Inflammatory macrophage (primary cell): ENCODE measurements at places on chromosomes 7 and 10.
A peak's percentile ranks its signal among the peaks of the same experiment; 100 is the strongest.

GRCh38 chr10:106661767-106662140 lies 502.8 kb downstream of the SORCS1 start:
- DNase-seq, result no peak

GRCh38 chr10:133299738-133300137 lies 8.9 kb downstream of the TUBGCP2 start:
- no peak for DNase-seq

- no peak for DNase-seq
These were observed 60.2 kb downstream of the ZNF467 start for GRCh38 chr7:149713061-149713730.

- no peak for DNase-seq
These were observed 857.2 kb upstream of the PHF14 start for GRCh38 chr7:10116511-10116910.

DNA sequence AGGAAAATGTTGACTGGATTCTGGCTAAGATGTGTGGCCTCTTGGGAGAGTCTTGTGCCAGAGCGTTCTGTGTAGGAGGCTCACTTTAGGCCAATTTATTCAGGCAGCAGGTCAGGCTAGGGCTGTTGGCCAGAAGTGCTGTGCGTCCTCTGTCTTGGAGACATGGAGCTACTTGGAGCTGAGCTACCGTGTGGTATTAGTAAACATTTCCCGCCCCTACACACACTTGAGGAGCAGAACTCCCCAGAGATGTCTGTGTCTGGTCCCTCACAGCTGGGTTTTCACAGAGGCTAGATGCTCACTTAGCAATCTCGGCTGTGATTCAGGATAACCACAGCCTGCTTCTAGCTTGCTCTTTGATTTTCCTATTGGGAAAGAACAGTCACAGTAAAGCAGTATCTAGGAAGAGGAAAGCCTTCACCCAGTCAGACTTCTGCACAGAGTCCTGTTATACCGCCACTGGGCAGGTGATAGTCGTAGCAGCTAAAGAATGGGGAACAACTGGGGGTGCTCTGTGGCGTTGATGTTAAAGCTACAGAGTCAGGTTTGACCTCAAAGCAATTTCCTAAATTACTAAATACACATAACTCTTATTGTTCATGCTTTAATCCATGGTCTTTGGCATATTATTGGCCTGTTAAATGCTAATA lies 86.7 kb downstream of the MDFIC start:
- DNase-seq, result peak; percentile 6

DNA sequence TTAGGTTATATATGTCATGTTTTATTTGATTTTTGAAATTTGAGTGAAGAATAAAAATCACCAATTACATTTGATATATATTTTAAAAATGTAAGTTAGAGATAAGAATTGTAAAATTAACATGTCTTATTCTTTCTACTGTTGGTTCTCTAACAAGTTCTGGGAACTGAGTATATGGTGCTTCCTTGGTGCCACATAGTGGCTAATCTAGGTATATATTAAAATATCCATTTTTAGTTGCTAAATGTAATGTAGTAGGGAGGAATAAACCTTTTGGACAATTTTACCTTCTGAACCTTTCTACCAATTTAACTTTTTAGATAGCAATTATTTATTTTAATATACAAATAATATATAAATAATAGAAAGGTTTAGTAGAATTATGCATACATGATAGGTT lies 17.5 kb downstream of the CFAP69 start:
- DNase-seq, result peak; percentile 28

DNA sequence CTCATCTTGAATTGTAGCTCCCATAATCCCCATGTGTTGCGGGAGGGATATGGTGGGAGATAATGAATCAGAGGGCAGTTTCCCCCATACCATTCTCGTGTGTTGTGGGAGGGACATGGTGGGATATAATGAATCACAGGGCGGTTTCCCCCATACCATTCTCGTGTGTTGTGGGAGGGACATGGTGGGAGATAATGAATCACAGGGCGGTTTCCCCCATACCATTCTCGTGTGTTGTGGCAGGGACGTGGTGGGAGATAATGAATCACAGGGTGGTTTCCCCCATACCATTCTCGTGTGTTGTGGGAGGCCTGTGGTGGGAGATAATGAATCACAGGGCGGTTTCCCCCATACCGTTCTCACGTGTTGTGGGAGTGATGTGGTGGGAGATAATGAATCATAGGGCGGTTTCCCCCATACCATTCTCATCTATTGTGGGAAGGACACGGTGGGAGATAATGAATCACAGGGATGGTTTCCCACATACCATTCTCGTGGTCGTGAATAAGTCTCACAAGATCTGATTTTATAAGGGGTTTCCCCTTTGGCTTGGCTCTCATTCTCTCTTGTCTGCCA lies 271.0 kb downstream of the MAD1L1 start:
- peak; percentile 38 for DNase-seq

DNA sequence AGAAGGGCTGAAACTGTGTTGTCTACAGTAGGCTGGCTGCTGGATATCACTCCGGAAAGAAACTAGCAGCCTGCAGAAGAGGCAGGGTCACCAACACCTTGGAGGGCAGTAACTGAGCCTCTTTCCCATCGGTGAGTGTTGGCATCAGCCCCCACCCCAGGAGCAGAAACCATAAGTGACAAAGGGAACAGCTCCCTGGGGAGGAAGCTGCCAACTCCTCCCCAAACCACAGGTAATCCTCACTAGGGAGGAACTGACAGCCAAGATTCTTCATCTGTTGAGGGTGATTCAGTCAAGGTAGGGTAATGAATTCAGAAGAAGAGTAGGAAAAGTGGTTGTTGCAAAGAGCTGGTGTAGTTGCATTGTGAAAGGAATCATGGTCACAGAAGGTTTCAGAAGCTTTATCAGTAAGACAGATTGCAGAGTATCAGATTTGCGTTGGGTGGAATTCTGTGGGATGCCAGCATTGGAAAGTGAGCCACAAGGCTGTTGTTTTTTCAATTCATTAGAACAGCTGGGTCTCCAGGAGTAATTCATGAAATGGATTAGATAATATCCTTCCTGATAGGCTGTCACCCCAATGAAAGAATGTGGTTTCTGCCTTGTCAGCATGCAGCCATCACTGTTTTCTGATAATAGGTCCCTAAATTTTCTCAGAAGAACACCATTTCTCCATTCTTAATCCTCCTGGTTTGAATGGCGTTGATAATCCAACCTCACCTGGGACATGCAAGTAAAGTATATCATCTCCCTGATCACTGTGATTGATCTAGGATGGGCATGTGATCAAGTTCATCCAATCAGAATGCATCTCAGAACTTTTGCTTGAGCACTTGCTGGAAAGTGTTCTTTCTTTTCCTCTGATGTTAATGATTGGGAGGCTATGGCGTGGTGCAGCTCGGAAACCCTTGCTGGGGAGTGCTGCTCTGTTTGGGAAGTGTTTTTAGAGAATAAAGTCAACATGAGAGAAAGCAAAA lies 75.0 kb upstream of the CTBP2 start:
- no peak for DNase-seq
